ENCODE measurements at places on chromosomes 1 and 21.

DNA sequence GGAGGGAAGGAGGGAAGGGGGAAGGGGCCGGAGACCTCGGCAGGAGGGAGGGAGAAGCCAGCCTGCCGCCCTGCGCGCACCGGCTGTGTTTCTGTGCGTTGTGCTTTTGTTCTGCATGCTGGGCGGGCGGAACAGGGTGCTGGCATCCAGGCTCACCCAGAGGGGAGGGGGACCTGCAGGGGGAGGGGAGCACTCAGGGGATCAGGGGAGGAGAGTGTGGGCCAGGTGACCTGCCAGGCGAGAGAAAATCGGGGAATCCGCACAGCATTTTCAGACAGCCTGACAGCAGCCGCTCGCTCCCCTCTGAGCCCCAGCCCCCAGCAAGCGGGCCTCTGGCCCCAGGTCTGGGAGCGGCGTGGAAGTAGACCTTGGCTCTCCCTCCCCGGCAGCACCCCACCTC, 54.7 kb downstream of the RIPK4 start:
- peak; percentile 24 for DNase-seq

DNA sequence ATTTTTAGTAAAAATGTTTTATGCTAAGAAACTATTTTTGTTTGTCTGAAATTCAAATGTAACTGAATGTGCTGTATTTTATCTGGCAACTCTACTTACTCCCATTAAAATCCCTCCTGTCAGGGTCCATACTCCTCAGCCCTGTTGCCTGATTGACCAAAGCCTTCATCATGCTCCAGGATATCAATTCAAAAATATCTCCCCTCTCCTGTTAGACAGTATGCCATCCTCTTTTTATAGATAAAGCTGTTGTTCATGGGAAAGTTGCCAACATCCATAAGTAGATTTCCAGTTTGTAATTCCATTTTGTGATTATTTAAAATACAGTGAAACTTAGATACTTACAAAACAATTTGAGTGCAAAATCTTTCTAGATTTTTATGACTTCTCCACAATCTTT, 65.7 kb downstream of the DTL start:
- DNase-seq: no peak

DNA sequence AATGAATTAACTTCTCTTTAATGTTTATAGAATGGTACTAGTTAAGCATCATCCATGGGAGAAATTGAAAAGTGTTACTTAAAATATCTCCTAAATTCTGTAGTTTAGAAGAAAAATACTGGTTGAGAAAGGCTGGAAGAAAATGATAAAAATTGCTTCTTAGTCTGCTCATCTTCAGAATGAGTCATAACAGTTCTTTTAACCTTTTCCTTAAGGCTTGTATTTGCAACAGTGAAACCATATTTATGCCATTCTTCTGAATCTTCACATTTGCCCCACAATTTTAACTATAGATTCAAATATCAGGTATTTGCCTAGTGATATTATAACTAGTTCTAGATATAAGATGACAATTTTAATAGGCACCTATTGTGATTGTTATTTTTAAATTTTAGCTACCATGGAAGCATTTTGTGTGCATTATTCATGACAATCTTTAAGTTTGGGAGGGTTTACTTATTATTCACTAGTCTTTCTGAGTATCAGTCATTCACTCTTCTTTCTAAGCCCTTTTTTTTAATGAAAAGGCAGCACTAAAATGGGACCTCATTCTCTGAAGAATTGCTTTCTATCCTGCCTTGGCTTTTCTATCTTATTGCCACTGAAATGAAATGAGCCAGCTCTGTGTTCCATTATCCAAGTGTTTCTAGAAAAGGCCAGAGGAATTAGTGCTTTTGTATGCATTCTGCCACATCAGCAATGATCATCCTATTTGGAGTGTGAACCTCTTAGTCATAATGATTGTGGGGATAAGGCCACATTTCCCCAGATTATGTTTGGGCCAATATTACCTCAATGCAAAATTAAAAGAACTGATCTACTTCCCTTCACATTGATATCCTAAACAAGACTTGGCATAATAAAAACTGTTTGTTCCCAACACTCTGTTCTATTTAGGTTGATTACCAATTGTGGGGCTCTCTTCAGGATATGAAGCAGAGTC, 58.4 kb downstream of the SAMSN1 start:
- no peak for DNase-seq

DNA sequence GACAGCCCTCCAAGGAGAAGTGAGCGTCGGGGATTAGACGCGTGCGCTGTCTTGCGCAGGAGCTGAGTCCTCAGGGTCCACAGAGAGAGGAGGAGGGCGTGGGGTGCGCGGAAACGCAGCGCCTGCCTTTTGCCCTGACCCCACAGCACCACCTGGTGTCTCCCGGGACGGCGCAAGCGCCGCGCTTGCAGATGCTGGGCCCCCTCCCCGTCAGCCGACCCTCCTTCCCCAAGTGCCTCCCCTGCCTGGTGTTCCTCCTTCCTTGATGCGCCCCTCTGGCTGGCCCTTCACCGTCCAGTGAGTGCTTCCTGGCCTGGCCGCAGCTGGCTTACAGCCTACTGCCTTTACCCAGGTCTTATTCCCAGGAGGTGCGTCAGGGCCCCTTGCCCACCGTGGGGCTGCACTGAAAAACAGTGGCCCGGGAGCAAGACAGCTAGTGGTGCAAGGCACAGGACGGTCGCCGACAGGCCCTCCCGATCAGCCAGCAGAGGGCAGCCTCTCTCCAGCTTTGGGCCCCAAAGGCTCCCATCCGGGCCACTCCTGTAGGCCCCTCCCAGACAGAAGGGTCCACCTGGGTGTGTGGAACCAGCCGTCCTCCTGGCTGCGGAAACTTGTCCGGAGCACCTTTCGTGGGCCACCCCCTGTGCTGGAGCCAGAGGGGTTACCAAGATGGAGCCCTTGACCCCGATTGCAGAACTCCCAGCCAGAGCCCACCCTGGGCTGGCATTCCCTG, 12.9 kb upstream of the PHLDA3 start:
- peak; percentile 91 for DNase-seq

GRCh38 chr21:42202321-42202720, 16.6 kb upstream of the ABCG1 start:
- DNase-seq: no peak

GRCh38 chr1:41560931-41561330, 76.4 kb upstream of the EDN2 start:
- no peak for DNase-seq

- no peak for DNase-seq
Observed at GRCh38 chr1:98316286-98316905, 345.1 kb upstream of the SNX7 start.

DNA sequence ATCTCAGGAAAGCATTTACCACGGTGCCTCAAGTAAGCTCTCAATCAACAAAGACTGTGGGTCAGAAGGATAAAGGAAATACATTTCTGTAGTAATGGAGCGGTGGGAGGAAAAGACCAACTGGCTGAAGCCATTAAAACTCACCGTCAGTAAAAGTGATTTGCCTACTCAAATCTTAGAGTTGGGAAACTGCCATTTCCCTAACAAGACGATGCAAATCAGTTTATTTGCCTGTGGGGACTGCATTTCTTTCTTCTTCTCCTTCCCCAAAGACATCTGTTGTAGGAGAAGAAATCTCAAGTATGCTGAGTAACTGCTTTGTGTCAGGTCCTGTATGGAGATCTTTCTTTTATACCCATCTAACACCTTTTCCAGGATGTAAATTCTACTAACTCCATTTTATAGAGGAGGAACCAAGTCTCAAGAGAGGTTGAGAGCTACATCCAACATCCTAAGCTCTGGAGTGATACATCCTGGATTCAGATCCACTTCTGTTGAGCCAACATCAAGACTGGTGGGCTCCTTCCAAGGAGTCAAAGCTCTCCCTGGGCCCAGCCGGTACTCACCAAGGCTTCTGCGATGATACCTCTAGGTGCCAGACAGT, 219.3 kb upstream of the FGGY start:
- DNase-seq: no peak

- no peak for DNase-seq
Observed at GRCh38 chr21:42272984-42273600, 42.1 kb downstream of the TFF3 start.

DNA sequence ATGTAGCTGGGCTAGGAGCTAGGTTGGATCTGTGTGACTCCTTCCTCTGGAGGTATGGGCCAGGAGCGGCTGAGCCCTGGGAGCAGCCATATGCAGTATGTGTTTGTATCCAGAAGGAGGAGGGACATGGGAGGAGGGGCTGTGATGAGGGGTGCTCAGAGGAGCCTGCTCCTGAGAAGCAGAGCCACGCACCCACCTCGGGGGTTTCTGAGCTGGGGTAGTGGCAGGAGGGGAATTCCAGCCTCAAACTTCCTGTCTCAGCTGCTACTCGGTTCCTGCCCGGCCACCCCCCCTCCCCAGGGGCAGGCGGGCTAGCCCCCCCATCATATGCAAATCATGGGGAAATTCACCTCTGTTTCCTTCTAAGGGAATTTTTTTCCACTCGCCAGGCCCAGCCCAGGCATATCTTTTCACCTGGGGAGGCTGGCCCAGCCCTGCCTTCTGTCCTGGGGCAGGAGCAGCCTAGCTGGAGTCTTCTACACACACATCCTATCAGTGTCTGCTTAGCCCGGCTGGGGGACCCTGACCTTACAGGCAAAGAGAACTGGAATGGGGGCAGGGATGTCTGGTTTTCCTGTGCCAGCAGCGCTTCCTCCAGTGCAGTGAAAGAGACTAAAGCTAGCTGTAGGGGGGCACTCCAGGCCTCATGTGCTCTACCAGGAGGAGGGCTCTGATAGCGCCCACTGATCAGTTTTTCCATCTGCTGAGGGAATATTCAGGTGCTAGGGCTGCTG, 3.0 kb downstream of the ZC3H12A start:
- peak; percentile 87 for DNase-seq

DNA sequence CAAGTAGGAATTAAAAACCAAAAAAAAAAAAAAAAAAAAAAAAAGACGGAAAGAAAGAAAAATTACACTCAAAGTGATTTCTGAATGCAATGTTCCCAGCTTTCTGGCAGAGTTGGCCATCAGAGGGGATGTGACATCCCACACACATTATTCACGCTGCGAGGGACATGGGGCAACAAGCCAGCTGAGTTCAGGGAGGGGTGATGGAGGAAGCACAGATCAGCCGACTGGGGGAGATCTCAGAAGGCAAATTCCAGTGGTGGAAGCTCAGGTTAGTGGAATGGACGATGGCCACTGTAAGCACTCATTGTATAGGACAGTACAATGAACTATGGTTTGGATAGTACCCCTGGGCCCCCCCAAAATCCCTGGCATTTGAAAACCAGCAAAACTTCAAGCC, 311.9 kb downstream of the PCP4 start:
- DNase-seq: peak; percentile 23

DNA sequence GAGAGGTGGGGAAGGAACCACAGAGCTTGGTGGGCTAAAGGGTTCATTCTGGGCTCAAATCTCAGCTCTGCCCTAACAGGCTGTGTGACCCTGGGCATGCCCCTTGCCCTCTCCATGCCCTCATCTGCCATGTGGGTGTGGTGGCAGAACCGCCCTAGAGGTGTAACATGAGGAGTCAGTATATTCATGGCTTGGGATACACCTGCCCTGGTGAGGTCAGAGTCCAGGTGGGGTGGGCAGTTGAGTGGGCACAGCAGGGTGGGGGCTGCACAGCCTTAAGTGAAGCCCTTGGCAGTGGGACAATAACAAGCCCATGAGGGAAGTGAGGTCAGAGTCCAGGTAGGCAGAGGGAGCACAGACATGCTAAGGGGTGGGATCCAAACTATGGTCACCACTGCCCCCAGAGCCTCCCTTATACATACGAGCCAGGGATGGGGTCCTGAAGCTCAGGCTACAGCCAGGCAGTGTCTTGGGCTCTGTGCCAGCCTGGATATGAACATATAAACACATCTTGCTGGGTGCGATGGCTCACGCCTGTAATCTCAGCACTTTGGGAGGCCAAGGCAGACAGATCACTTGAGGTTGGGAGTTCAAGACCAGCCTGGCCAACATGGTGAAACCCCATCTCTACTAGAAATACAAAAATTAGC, 59.0 kb upstream of the EFHD2 start:
- no peak for DNase-seq

GRCh38 chr1:248736977-248737376, 18.6 kb downstream of the LYPD8 start:
- no peak for DNase-seq
